ENCODE measurements at places on chromosomes 2 and 18.

- no peak for DNase-seq
Observed at GRCh38 chr2:23120161-23120560, 264.8 kb upstream of the KLHL29 start.

GRCh38 chr18:78611869-78612268 lies 367.7 kb upstream of the SALL3 start:
- DNase-seq, result no peak

- DNase-seq, result no peak
Observed at GRCh38 chr2:134949981-134950708, 31.5 kb downstream of the CCNT2 start.

GRCh38 chr2:213609570-213610170 lies 325.4 kb downstream of the SPAG16 start:
- DNase-seq, result no peak

DNA sequence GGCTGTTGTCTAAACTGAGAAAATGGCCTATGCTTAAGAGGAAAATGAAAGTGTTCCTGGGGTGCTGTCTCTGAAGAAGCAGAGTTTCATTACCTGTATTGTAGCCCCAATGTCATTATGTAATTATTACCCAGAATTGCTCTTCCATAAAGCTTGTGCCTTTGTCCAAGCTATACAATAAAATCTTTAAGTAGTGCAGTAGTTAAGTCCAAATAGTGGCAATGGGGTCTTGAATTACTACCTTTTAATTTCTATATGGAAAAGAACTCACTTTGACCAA lies 13.8 kb upstream of the ALLC start:
- no peak for DNase-seq

- no peak for DNase-seq
Observed at GRCh38 chr2:55616551-55617174, 759 bp downstream of the PPP4R3B start.

GRCh38 chr2:33268246-33268831 lies 208.1 kb upstream of the RASGRP3 start:
- DNase-seq, result no peak
